ENCODE measurements at places on chromosomes 3 and 15. TPM values are rescaled to one million over a fixed set of nuclear protein-coding genes. Genes with fewer than 3 reads are reported as not detected.

Gene CCDC54
- total RNA-seq = not detected

Gene LRTM1
- total RNA-seq = not detected

Gene LAMB2
- total RNA-seq = 192 TPM

Gene ACKR2
- total RNA-seq = not detected

Gene SLC38A3
- not detected for total RNA-seq

Gene SV2B
- total RNA-seq = not detected

Gene BMF
- total RNA-seq = 0.83 TPM

Gene C3orf22
- total RNA-seq = not detected

Data from A172 (cell line).